ENCODE measurements at places on chromosomes 11 and 22.

DNA sequence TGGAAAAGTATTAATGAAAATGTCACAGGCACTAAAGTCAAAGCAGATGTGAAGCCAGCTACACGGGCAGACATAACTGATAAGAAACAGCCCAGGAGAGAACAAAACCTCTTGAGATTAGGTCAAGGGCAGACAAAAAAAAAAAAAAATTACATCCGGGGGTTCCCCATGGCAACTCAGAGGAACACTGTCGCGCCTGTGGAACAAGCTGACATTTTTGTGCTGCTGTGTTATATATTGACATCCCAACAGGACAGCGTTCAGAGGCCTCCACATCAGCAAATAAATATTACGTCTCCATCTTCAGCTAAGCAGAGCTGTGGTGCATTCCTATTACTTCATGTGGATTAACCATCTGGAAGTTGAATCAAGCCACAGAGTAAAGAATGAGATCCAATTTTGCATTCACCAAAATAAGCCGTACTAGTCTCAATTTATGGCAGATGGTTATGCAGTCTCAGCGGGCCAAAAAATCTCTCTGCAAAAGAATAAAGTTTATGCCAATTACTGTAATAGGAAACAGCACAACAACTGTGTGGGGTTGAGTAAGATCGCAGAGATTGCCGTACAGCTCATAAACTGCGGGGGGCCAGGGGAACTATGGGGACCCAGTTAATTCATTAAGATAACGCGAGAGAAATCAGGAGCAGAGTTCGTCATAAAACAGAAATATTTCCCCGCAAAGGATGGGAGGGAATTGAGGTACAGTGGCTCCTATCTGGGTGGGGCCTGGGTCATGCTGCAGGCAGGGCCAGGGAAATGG, 41.3 kb upstream of the MN1 start:
- no peak for DNase-seq

GRCh38 chr11:13355191-13355590, 77.6 kb downstream of the BMAL1 start:
- DNase-seq = no peak

DNA sequence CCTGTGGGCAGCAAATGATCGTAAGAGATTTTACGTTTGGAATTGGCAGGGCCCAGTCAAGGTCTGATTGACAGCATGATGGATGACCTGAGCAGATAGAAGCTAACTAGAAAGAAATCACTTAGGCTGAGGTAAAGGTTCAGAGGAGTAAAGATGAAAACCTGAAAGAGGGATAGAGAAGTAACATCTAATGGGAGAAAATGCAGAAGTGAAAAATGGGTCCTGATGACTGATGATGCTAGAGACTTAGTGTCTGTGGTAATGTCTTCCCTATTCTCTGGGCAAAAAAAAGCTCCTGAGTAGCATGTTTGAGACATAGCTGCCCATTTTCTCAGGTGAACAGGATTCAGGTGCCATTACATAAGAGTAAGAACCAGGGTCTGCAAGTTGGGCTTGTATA, 628.8 kb upstream of the ANO5 start:
- no peak for DNase-seq

GRCh38 chr11:72012091-72012630, 13.5 kb downstream of the IL18BP start:
- DNase-seq = no peak

DNA sequence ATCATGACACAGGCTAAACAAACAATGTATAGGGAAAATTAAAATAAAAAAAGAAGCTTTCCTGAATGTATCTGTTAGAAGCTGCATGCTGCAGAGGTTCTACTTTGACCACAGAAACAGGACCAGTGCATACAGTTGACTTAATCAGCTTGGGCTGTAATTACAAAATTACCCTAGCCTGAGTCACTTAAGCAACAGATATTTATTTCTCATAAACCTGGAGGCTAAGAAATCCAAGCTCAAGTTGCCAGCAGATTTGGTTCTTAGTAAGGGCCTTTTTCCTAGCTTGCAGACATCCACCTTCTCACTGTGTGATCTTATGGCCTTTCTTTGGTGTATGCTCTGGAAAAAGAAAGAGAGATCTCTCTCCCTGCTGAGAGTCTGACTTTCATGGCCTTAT, 946.5 kb upstream of the RAG2 start:
- no peak for DNase-seq

GRCh38 chr11:36339888-36340287, 43.8 kb downstream of the PRR5L start:
- DNase-seq = no peak

DNA sequence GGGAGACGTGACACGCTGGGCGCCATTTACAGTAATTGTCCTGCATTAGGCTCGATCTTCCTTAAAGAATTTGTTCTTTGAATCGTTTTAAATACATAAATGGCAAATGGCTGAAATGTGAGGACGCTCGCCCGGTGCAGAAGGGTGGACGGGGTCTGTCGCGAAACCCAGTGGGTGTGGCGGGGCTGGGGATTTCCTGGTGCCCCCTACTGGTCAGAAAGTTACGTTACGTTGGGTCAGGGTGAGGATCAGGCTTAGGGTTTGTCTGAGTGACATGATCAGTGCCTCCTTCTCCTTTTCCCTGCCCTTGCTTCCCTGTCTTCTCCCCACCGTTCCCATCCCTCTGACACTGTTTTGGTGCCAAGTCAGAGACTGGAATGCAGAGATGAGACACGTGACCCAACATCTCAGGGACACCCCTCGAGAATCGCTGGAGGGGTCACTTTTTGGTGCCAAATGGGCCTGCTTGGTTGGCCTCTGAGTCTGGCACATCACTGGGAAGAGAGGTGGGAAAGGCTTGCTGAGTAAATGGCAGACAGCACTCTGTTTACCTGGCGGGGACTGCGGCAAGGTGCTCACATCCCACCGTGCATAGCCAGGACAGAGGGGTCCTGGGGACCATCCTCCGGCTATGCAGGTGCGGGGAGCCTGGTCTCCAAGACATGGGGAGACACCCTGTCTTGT, 1107.6 kb downstream of the BRD1 start:
- no peak for DNase-seq

GRCh38 chr22:30362651-30363281, 6.0 kb downstream of the CCDC157 start:
- no peak for DNase-seq

DNA sequence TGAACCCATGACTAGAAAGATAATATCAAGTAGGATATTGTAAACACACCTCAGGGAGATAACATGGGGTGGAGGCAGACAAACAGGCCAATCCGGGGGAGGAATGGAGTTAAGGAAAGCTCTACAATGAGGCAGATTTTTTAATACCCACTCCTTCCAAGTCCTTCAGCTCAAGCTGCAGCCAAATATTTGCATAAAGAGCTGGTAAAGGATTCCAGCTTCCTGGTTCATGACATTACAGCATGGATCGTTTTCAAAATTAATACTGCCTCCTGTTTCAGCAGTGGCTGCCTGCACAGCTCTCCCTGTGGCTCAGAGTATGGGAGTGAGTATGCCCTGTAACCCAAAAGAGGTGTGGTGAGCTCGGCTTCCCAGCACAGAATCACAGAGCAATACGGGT, 5.1 kb downstream of the POU2AF3 start:
- DNase-seq = peak; percentile 39

- DNase-seq = no peak
These were observed 28.5 kb downstream of the CD44 start for GRCh38 chr11:35167426-35167954.

DNA sequence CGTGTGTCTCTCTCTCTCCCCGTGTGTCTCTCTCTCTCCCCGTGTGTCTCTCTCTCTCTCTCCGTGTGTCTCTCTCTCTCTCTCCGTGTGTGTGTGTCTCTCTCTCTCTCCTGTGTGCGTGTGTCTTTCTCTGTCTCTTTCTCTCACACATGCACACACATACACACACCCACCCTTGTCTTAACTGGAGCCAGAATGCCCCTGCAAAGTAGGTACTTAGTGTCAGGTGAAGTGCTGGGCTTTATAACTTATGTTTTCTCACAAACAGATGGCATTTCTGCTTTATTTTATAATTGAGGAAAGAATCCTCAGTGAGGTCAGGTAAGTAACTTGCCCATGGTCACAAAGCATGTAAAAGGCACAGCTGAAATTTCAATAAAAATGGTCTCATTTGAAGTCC, 106.0 kb downstream of the CSNK2A3 start:
- no peak for DNase-seq

GRCh38 chr11:65780770-65781151, at the start of gene AP5B1:
Gene AP5B1 (minus strand): TSS chr11:65780976. CDS start chr11:65780591, 385 bp downstream.
- peak; percentile 80 for DNase-seq

- no peak for DNase-seq
These were observed 10.5 kb downstream of the TPST2 start for GRCh38 chr22:26579331-26579886.

DNA sequence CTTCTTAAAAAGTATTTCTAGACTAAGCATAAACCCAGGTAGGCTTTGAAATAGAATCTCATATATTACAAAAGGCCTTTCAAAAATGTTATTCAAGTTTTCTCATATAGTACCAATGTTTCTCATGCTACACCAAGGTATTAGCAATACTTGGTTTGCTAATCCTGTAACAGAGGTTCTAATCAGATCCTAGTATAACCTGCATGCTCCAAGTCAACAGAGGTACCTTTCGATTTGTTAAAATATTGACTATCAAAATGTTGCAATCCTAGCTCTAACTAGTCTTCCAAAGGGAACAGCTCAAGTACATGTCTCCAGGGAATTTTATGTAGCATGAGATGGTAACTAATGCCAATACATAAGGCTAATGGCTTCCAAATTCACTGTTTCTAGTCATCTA, 98.1 kb upstream of the APOA1 start:
- no peak for DNase-seq

- no peak for DNase-seq
These were observed 2.5 kb downstream of the KCNJ4 start for GRCh38 chr22:38452373-38453065.

DNA sequence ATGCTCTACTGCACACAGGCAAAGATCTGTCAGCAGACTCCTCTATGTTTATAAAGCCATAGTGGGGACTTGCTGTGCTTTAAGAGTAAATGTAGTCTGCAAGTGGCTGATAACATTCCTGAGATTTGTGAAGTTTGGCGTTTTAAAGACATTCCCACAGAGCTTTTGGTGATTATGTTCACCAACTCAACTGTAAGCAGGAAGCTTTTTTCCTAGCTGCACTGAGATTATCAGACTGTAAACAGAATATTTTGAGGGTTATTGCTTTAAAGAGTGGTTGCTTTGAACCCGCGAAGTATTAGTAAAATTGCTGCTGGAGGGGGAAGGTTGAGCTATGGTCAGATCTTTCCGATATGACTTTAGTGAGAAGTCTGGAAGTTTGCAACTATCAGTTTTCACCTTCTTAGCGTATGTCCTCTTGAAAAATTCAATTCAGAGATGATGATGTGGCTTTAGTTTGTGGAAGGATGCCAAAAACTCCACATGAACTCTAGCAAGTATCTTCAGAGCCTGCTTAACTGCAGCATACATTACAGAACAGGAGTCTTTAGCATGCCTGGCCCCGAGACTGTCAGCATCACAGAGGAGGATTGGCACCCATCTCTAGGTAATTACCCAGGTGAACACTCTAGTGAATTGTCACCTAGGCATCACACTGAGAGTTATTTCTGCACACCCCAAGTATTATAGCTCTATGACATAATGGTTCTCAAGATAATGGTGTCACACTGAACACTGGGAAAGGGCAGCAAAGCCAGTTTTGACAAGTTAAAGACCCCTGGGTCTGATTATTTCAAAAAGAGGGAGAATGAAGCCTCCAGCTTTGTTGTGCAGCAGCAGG, 89.9 kb downstream of the MTNR1B start:
- DNase-seq = no peak

GRCh38 chr11:17277024-17277584, 565 bp downstream of the NUCB2 start:
- no peak for DNase-seq

DNA sequence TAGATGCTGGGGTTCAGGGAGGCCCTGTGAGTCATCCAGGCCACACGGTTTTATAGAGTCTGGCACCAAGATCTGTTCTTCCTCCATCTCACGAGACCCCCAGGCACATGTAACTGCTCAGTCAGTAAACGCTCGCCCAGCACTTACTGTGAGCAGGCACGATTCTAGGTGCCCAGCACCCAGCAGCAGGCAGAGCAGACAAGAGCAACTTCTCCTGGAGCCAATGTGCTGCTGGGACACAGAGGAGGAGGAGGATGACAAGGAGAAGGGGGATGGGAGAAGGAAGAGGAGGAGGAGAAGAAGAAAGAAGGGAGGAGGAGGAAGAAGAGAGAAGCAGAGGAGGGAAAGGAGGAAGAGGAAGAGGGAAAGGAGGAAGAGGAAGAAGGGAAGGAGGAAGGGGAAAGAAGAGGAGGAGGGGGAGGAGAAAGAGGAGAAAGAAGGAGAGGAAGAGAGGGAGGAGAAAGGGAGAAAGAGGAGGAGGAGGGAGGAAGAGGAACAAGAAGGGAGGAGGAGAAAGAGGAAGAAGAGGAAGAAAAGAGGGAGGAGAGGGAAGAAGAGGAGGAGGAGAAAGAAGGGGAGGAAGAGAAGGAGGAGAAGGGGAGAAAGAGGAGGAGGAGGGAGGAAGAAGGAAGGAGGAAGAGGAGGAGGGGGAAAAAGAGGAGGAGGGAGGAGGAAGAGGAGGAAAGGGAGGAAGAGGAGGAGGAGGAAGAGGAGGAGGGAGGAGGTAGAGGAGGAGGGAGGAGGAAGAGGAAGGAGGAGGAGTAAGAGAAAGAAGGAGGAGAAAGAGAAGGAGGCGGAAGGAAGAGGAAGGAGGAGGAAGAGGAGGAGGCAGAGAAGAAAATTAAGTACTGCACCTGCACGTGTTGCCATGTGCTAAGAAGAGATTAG, 77.6 kb upstream of the RTL6 start:
- DNase-seq = no peak

DNA sequence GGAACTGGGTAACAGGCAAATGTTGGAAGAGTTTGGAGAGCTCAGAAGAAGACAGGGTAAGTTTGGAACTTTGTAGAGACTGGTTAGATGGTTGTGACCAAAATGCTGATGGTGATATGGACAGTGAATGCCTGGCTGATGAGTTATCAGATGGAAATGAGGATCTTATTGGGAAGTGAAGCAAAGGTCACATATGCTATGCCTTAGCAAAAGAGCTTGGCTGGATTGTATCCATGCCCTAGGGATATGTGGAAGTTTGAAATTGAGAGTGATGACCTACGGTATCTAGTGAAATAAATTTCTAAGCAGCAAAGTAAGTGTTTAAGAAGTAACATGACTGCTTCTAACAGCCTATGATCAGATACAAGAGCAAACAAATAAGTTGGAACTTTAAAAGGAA, 17.8 kb downstream of the BBOX1 start:
- no peak for DNase-seq

DNA sequence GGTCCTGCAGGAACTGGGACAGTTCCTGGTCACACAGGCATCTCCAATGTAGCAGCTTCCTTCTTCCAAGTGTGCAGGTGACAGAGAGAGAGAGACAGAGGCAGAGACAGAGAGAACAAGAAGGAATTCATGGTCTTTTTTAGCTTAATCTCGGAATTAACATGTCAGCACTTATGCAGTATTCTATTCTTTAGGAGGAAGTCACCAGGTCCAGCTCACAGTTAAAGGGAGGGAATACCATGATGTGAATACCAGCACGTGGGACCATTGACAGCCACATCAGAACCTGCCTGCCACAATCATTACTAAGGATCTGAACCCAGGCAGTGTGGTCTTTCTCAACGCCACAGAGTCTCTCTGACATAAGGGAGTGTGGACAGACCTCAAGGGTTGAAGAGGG, 341.6 kb downstream of the MN1 start:
- no peak for DNase-seq

Data from LoVo (cell line).